GOT3 (cell line): ENCODE measurements at places on chromosomes 12 and 14.
A peak's percentile ranks its signal among the peaks of the same experiment; 100 is the strongest.

DNA sequence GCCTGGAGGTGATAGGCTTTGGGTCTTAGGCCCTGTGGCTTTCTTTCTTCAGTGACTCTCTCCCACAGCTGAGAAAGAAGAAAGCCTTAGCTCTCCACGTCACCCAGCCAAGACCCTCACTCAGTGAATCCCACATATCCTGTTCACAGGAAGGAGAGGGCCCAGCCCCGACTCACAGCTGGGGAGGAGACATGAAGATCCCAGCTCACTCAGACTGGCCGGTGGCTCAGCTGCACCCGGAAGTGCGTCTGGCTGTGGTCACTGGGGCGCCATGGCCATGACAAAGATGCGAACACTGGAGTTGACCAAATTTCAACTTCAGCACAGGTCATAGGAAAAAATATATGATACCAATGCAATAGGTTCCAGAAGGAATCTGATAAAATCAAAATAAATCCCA lies 14.2 kb downstream of the DLK1 start:
- DNase-seq: no peak

DNA sequence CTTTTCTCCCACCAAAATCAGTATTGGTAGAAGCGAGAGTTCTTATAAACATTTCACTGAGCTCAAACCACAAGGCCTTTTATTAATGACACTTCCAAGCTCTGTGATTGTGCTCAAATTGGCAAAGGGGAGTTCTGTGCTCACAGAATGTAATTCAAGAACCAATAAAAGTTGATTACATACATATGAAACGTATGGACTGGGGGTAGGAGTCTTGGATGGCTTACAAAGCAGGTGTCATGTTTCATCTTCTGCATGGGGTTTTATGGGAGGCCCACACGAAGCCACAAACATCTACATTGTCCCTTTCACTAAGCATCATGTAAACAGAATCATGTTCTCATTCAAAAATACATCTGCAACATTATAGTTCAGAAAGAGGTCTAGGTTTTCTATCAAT lies 828.3 kb downstream of the VRK1 start:
- no peak for DNase-seq

DNA sequence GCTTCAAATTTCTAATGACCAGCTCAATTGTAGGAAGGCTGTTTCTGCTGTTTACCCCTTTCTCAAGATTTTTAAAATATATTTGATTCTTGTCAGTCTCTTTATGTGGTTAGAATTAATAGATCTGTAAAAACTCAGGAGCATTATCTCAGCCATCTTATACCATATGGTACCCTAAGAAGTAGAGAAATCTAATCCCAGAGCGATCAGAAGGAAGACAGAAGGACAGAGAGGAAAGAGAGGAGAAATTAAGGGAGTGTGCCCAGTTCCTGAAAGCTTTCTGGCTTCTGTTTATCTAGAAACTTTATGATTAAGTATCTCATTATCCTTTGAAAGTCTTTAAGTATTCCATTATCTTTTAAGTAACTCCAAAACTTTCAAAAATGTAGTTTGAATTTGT lies 152.1 kb upstream of the NAV3 start:
- DNase-seq: no peak

GRCh38 chr14:66649498-66649897 lies 141.6 kb downstream of the GPHN start:
- DNase-seq: no peak

DNA sequence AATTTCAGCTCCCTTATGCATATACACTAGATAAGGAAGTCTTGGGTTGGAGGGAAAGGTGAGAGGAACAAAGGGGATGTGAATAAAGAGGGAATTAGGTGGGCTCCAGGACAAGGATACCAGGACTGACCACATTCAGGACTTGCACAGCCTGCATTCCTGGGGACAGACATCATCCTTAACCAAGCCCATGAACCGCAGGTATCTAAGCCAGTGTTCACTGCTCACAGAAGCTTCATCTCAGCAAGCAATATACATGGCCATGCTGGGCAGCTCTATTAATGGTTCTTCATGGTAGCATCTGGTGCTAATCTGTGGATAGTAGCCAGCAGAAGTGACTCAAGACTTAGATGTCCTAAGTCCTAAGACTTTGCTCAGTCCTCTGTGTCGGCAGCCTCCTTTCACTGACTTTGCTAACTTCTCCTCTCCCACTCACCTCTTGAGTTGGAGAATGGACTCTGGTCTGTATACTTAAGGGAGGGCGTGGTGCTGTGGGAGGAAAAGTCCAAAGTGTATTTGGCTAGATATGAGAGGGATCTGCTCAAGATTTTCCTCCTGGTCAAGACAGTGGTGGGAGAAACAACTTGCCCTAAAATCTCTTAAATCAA lies 136.1 kb downstream of the ASCL1 start:
- DNase-seq: no peak

DNA sequence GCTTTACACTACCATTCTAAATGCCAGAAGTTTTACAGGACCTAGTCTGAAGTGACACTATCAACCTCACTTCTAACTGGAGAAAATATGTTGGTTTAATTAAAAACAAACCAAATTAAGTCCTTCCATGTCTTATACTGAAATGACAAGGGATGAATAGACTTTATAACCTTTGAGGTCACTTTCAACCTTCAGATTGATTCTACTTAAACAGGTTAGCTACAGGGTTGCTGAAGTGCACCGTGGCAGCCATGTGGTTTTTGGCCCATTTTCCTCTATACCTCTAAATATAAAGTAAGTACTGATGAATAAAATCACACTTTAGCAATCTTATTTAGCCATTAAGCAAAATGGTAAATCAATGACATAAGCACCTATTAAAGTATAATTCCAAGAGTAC lies 3.9 kb downstream of the SLC38A2 start:
- DNase-seq: no peak

- DNase-seq: no peak
Measured at GRCh38 chr12:106091446-106091820, 47.3 kb downstream of the NUAK1 start.

- DNase-seq: no peak
Measured at GRCh38 chr14:33682760-33683159, 268.1 kb downstream of the EGLN3 start.

- no peak for DNase-seq
Measured at GRCh38 chr14:97802430-97803373, 1005.5 kb downstream of the VRK1 start.

GRCh38 chr14:98408713-98409112 lies 863.3 kb downstream of the BCL11B start:
- DNase-seq: no peak

GRCh38 chr12:68294251-68294650 lies 37.9 kb downstream of the MDM1 start:
- no peak for DNase-seq

DNA sequence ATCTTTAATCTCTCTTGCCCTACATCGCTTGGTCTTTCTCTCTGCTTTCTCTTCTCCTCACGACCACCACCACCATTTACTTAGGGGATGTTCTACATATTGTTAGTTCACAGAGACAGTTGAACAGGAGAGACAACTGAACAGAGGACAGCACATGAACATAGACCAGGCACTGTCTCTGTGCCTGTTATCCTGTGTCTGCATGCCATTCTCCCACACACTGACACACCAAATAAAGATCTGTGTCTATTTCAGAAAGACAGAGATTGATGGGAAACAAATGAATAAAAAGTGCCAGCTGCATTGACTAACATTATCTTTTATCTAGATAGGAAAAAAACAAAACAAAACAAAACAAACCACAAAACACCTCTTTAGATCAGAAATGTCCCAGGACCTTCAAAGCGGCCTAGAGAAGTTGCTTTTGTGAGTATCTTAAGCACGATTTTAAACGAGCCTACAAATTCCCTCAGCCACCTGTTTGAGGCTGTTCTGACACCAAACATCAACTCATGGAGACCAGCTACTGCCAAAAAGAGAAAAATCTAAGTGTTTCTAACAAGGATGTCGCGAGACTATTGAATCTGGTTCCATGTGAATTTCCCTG lies 77.6 kb upstream of the PARP11 start:
- no peak for DNase-seq

GRCh38 chr12:64385468-64385867 lies 5.1 kb downstream of the C12orf56 start:
- peak; percentile 90 for DNase-seq

GRCh38 chr12:107372229-107372658 lies 278.9 kb upstream of the CRY1 start:
- no peak for DNase-seq

DNA sequence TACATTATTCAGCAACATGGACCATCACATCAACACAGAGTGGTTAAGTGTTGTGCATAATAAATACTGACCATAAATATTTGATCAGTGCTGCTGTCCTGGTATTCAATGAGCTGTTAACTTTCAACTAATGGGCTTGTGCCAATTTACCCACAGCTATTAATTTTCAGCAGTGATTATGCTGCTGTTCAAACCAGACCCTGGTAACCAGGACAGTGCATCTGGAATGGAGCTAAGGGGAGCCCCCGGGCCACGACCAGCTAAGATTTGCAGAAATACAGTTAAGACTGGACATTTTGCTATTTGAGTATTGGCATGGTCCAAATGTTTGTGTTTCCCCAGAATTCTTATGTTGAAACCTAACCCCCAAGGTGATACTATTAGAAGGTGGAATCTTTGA lies 180.4 kb upstream of the GZMB start:
- DNase-seq: no peak

- DNase-seq: no peak
Measured at GRCh38 chr12:2309647-2310046, 256.9 kb downstream of the CACNA1C start.

DNA sequence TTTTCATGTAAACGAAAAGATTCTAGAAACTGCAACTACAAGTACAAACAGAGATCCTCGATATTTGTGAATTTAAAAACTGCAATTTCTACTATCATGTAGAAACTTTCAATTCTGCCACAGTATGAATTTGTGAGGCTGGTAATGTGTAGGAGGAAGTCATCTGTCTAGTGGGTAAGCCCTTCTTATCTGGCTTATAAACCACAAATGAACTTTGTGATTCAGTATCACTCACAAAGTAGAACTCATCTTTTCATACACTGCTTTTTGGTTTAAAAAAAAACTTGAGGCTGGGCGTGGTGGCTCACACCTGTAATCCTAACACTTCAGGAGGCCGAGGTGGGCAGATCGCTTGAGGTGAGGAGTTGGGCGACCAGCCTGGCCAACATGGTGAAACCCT lies 20.7 kb downstream of the GTF2A1 start:
- DNase-seq: no peak

- DNase-seq: no peak
Measured at GRCh38 chr12:11653215-11653753, 3.8 kb downstream of the ETV6 start.

DNA sequence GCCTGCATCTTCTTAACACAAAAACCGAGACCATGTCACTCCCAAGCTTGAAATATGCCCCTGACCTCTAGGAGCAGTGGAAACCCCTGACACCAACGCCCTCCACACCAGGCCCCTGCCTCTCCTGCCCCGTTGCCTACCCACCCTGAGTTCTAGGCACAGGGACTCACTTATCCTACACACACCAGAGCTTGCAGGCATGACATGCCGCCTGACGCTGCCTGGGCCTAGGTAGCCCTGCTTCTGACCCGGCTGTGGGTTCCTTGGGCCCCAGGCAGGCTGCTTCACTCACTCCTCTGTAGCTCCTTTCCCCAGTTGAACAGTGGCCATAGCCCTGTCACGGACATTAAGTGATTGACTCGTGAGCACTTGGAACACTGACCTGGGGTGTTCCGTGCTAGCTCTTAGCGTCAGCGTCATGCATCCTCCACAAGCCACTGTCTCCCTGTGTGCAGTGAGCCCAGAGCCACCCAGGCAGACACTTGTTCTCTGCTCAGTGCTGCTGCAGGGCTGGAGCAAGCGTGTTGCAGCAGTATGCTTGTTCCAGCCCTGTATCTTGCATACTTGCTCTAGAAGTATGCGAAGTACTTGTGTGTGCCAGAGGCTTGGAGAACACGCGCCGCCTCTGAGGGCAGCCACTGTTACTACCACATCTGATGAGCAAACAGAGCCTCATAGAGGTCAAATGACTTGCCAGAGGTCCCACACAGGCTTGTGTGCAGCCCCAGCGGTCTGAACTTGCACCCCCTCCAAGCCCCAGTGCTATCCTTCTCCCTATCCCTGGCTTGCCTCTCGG lies 15.6 kb downstream of the OTUB2 start:
- no peak for DNase-seq

- DNase-seq: no peak
Measured at GRCh38 chr12:132227782-132228475, 83.7 kb downstream of the NOC4L start.

- no peak for DNase-seq
Measured at GRCh38 chr14:67429510-67430205, 17.7 kb upstream of the PLEK2 start.

DNA sequence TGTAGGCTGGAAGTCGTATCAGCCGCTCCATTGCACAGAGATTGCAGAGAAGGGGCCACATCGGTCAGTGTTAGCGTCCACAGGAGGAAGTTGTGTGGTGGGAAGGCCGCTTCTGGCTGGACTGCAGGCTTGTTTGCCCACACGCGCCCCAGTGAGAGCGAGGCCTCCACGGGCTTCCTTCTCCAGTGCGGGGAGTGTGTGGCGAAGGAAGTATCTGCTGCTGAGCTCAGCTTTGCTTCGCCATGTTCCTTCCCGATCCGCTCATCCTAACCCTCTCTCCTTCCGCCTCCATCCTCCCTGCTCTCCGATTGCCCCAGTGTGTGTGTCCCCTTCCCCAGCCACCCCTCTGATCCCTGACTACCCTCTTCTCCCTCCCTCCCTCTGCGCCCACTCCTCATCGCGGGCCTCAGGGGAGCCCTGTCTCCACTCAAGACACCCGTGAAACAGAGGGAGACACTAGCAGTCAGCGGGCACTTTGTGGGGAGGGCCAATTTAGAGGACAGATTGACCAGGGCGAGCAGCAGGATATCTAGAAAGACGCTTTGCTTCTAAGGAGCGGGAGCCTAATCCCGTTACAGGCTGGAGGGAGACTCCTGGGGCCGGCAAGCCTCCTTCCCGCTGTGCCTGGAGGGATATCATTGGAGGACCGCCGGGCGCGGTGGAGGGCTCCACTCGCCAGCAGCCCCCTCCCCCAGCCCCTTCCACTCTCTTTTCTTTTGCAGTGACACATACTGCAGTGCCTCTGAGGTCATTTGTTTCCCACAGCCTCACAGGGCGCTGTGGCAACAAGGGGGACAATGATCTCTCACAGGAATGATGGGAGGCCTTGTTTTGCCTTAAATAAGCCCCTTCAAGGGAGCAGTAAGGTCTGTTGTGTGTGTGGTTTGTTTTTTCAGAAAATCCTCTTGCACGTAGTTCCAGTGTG lies 428.8 kb downstream of the ZFP36L1 start:
- no peak for DNase-seq
